ENCODE measurements at places on chromosomes 13 and 19.

- DNase-seq: no peak
These were observed 47.5 kb downstream of the SOX21 start for GRCh38 chr13:94664889-94665288.

GRCh38 chr19:28941833-28942232 lies 271.1 kb downstream of the UQCRFS1 start:
- no peak for DNase-seq

GRCh38 chr13:21707586-21707985 lies 36.7 kb downstream of the FGF9 start:
- no peak for DNase-seq

DNA sequence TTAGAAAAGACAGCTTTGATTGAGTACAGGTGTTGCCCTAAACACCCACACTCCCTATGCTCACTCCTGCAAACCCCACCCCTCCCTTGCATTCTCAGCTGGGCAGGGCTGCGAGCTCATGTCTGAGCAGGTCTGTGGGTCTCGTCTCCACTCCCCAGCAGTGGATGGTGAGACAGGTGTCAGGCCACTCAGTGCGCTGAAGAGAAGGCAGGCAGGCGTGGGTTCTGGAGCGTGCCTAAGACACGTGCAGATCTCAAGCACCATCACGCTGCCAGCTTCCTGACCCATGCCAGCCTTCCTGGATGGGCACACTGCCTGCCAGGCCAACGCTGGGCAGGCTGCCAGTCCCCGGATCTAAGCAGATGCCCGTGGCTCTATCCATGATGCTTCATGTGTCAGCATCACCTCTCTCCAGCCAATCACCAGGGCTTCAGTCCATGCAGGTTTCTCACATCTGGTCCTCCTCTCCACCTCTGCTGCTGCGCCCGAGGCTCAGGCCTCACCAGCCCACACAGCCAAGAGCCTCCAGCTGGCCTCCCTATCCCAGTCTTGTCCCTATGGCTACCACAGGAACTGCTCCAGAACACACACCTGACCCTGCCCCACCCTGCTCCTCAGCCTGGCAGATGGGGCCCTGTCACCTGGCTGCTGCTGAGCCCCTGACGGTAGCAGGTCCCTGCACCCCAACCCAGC lies 42.6 kb downstream of the EPS15L1 start:
- DNase-seq: peak; percentile 14

- DNase-seq: no peak
These were observed 31.9 kb downstream of the INTS6 start for GRCh38 chr13:51420681-51421490.

DNA sequence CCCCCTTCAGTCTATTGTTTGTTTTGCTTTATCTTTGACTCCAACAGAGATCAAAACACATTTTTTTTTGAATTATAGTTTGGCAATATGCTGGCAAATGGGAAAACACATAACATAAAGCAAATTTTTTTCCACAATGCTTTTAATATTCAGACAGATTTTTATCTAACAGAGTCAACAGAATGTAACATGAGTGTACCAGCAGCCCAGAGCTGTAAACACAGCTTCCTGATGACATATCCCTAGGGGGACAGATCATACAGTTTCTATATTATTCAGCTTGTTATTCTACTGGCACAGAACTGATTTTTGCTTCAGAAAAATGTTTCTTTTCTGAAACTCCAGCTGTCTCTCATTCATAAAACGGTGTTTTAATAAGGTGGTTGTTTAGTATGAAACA lies 168.8 kb downstream of the OLFM4 start:
- DNase-seq: no peak

- no peak for DNase-seq
These were observed 274.5 kb downstream of the LMO7 start for GRCh38 chr13:75910591-75910990.
